ENCODE measurements at places on chromosomes 3 and 15.

- DNase-seq = no peak
Observed at GRCh38 chr3:73041537-73041936, 19.9 kb upstream of the EBLN2 start.

- no peak for DNase-seq
Observed at GRCh38 chr3:73592154-73593144, 32.3 kb downstream of the PDZRN3 start.

DNA sequence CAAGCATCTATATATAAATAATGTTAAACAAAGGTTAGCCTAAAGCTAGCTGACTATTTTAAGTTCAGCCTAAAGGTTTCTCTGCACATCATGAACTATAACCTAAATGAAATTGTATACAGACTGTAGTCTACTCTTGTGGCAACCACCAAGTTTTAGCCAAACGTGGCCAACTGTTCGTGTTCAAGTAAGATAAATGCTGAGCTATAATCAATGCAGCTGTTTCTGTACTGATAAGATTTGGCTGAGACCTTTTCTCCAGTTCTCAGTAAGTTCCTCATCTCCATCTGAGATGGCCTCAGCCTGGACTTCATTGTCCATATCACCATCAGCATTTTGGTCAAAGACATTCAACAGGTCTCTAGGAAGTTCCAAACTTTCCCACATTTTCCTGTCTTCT, 43.7 kb upstream of the IGSF10 start:
- no peak for DNase-seq

DNA sequence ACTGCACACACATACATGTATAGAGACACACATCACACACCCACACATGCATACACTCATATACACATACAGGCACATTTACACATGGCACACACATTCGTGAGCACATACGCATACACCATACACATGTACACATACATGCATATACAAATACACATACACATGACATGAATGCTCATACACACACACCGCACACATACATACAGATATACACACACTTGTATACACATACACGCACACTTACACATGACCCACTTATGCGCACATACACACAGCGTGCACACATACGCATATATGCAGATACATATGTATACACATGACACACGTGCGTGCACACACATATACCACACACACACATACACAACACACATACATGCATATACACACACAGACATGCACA, 162.7 kb downstream of the LRRK1 start:
- no peak for DNase-seq

- DNase-seq = no peak
Observed at GRCh38 chr15:63983061-63983711, 63.1 kb downstream of the DAPK2 start.

GRCh38 chr15:48147358-48147757, 26.6 kb downstream of the SLC24A5 start:
- DNase-seq = no peak

DNA sequence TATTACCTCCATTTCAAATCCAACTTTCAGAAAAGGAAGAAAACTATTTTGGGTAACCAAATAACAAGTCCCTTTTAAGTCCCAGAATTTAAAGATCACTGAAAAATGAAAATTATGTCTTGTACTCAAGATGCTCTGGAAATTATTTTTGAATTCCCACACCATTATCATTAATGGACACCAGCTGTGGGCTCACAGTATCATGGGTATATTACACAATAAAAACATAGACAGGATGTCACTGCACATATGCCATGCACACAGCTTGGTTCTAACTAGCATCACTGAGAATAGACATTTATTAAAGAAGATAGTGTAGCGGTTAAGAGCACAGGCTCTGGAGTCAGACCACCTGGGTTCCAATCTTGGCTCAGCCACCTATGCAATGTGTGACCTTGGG, 130.4 kb downstream of the FRMD5 start:
- no peak for DNase-seq

DNA sequence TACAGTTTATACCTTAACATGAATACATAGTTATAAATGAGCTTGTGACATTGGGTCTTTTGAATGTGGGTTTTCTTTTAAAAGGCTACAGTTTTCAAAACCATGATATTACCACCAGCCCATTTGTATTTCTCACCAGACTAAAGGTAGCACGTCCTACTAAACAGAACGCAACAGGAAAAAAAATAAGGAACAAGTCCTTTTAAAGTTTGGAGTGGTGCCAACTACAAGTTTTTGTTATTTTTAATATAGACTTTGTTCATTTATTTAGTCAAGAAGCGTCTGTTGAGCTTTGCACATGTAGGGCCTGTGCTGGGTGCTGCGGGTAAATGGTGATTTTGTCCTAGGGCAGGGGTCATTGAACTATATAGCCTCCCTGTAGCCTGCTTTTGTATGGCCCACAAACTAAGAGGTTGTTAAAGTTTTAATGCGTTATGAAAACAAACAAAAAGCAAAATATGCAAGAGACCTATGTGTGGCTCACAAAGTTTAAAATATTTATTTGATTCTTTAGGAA, 164.4 kb downstream of the GHSR start:
- no peak for DNase-seq

GRCh38 chr3:99484871-99485270, 153.5 kb upstream of the COL8A1 start:
- no peak for DNase-seq

GRCh38 chr3:112813723-112814171, 32.9 kb downstream of the CD200R1L start:
- DNase-seq = no peak

- no peak for DNase-seq
Observed at GRCh38 chr15:73369154-73369694, 466 bp upstream of the HCN4 start.

- DNase-seq = no peak
Observed at GRCh38 chr3:71488391-71488809, 95.1 kb downstream of the FOXP1 start.

- no peak for DNase-seq
Observed at GRCh38 chr15:98778960-98779359, 130.6 kb downstream of the IGF1R start.

DNA sequence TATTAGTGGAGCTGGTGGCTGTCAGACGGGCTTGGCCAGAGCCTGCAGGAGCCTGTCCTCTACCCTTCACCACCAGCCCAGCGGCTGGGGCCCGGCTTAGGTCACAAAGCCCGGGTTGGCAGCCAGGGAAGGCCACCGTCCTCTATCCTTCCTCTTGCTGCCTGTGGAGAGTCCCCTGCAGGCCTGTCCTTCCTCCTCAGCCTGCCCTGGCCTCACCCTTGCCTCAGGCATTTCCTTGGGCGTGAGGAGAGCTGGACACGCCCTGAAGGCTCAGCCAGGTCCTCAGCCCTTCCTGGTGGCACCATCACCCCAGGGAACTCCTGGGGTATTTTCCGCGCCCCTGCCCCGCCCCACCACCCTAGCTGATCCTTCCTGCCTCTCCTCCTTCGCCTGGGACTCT, 7.7 kb downstream of the CHAC1 start:
- DNase-seq = no peak

DNA sequence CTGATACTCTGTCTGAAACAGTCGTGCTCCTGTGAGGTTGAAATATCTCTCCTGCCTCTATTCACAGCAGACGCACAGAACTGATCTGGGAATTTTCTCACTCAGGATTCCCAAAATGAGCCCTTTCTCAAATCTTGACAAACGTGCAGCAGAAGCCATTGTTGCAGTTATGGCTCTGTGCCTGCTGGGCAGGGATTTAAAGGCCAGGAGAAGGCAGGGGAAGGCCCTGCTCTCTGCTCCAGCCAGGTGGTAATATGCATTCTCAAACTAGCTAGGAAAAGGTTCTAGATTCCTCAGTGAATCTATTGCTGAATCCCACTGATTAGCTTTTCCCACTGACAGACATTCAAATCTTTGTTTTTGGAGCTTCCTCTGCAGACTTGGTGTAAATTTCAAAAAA, 2.2 kb downstream of the MINAR1 start:
- no peak for DNase-seq

DNA sequence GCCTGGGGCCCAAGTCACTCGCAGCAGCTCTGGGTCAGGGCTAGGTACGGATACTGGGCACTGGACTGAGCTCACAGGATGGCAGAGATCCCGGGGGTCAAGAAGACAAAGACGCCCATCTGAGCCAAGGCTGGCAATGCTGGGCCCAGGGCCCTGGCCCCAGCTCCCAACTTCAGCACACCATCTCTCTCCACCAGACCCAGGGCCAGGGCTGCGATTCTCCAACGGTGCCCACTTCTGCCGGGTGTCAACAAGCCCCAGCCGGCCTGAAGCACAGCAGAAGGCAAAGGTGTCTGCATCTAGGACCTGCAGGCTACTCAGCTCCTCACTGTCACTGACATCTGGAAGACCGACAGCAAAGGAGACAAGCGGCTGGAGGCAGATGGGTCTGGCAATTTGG, 8.6 kb downstream of the WDR73 start:
- DNase-seq = no peak

GRCh38 chr3:98846101-98846500, 55.4 kb downstream of the DCBLD2 start:
- no peak for DNase-seq

DNA sequence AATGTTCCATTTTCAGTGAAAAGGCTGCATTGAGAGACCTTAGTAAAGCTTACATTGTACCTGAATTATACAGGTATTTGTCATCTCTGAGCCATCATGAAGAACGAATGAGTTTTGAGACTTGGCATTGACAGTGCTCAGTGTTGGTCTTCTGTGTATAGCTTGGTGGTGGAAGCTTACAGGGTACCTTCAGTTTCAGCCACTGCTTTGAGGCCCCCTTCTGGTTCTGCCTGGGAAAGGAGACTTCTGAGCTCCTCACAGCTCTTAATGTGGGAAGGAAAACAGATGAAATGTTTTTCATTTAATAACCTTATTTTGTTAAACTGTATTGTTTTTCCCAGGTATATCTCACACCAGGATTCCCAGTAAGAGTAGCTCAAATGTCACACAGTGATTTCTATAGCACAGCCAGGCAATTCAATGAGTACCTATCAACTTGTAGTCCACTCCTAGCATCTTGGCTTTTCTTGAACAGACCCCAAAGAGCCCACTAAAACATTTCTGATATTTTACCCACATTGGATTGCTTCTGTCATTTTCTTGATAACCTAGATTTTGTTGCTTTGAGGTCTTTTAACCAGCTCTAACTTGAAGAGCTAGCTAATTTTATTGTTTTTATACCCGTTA, 5.6 kb downstream of the SERPINI1 start:
- peak; percentile 20 for DNase-seq

DNA sequence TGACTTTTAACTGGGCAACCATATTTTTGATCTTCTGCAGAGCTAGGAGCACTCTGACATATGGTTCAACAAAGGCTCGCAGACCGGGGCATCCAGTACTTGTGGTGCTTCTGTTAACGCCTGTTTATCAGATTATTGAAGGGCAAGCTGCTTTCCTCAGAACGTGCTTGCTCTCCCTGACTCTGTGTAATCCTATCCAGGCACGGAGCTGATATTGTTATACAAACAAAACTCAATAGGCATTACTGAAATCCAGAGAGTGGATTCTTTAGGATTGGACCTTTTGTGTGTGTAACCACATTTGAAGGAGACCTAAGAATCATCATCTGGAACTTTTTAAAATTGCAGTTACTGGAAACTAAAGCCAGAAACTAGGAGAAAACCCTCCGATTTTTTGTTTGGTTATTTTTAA, 246.5 kb downstream of the PTPRG start:
- DNase-seq = no peak

- DNase-seq = no peak
Observed at GRCh38 chr3:43062040-43062563, 43.8 kb downstream of the POMGNT2 start.

DNA sequence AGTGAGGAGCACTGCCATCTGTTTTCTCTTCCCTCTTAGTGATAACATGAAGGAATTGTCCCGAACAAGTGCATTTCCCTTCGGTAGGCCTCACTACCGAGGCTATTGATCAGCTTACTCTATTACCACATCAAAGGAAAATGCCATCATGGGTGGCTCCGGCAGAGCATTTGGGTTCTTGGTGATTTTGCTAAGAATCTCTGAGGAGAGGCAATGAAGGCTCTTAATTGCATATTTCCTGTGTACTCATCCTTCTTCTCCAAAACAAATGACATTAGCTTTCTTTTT, 35.3 kb downstream of the CHRD start:
- DNase-seq = no peak

GRCh38 chr3:110618512-110619226, 452.9 kb upstream of the NECTIN3 start:
- no peak for DNase-seq

GRCh38 chr3:153628591-153628990, 466.6 kb downstream of the RAP2B start:
- no peak for DNase-seq

- no peak for DNase-seq
Observed at GRCh38 chr3:112403103-112403502, 70.1 kb downstream of the CD200 start.

DNA sequence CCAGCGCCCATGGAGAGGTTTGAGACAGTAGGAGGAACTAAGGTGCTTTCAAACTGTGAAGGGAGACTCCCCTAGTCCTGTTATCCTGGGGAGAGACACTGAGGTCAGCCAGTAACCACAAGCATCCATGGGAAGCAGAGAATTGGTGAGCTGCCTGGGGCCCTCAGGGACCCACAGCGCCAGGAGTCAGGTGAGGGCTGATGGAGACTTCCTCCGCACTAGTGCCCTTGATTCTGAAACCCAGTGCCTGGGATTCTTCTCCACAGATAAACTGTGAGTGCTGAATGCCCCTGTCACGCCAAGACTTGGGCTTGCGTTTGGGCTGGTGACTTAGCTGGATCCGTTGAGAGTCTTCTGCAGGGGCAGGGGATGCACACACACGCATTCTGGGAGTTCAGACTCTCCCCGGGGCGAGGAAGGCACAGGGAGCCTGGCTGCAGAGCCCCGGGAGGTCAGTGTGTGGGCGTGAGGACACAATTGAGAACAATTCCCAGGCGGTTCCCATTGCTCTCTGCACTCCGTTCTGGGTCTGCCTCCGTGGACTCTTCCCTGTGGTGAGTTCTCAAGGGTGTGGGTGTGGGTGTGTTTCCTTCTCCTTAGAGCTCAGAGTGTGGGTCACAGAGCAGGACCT, 37.9 kb upstream of the SLCO2A1 start:
- no peak for DNase-seq

GRCh38 chr3:149936812-149937230, 33.9 kb downstream of the PFN2 start:
- DNase-seq = peak; percentile 63

GRCh38 chr3:16982460-16982859, 97.7 kb downstream of the PLCL2 start:
- DNase-seq = no peak
